Tibial nerve (tissue), 4 donors: ENCODE measurements at places on chromosomes 6 and 20. TPM values are rescaled to one million over a fixed set of nuclear protein-coding genes. Genes with fewer than 3 reads are reported as not detected.

The SLA2 gene
- total RNA-seq, result not detected

The MEP1A gene
- total RNA-seq, result not detected

- no peaks in the 10 kb centered on the region for H3K4me1 ChIP-seq
- DNase-seq, result no peak
- no peak overlapping the region for H3K4me3 ChIP-seq
- H3K36me3 ChIP-seq, result no peaks in the 10 kb centered on the region
- H3K27ac ChIP-seq, result no peak overlapping the region
- H3K27me3 ChIP-seq, result no peaks in the 10 kb centered on the region
Observed at GRCh38 chr20:47922269-47922668, 137.0 kb upstream of the SULF2 start.

DNA sequence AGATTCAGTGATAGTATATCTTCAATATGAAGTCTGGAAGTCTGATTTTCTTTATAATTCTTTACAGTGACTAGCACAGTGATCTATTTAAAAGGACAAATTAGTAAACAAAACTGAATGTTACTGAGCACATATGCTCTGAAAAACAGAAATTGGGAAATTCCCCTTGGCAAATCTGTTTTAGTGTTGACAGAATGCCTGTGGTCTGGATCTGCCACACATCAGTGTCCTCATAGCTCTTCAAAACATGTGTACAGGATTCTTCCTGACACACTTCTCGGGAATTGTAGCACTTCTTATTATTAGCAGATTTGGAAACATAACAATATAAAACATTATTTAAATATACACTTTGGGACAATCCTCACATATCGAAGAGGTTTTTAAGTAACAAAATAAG, 354.3 kb downstream of the COL12A1 start:
- no peaks in the 10 kb centered on the region for H3K27me3 ChIP-seq
- DNase-seq, result no peak
- H3K27ac ChIP-seq, result no peak overlapping the region
- no peaks in the 10 kb centered on the region for H3K36me3 ChIP-seq
- no peaks in the 10 kb centered on the region for H3K4me1 ChIP-seq

DNA sequence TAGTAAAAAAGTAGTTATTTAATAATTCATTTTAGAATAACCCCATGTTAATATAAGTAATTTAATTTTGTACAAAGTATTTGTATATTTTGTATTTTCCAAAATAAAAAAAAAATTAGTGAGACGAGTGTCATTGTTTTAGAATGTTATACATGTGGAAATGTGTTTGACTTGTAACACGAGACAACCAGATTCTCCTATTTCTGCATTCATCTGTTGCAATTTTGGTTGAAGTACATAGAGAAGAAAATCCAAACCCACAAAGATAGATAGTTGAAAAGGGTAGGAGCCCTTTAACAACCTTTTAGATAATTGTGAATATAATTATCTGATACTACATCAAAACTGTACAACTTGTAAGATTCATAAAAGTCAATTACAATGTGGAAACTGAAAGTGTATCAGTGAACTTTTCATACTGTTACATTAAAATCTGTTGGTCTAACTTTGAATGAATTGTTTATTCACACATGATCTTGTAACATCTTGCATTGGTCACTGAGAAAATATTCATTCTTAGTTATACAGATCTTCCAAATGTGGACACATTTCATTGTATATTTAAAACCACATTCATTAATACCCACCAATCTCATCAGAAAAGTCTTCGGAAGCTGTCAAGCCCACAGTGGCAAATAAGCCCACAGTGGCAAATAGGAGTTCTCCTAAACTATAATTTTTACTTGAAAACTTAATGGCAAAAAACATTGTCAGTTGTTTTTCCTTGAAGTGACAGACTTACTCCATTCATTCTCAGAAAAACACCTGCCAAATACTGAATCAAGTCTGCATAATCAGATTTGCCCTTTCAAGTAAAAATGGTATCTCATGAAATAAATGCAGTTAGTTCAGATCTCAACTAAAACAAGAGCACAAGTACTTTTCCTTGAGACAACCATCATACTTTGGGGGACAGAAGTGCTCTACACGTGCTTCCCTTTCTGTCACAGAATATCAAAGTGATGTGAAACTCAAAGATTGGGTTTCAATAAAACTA, 52.8 kb downstream of the FKBP5 start:
- H3K4me1 ChIP-seq, result peaks cover 5% of the 10 kb centered on the region
- H3K36me3 ChIP-seq, result peaks cover 39% of the 10 kb centered on the region
- DNase-seq, result no peak
- H3K27me3 ChIP-seq, result no peaks in the 10 kb centered on the region
- H3K4me3 ChIP-seq, result no peak overlapping the region

DNA sequence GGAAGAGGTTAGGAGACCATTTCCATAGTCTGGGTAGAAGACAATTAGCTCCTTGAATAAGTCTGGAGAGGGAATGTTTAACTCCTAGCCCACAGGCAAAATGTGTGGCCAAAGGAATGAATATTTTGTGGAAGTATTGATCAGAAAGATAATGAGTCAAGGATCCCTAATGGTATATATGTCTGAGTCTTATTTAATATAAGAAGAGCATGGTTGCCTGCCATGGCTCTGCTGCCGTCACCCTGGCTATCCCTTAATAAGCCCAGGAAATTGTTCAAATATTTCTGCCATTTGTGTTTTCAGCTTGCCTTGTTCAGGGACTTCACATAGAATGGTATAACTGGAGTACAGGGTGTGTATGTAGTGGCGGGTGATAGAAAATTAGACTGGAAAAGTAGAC, 18.1 kb upstream of the CALHM6 start:
- peaks cover 4% of the 10 kb centered on the region for H3K4me1 ChIP-seq
- H3K27ac ChIP-seq, result no peak overlapping the region
- H3K27me3 ChIP-seq, result no peaks in the 10 kb centered on the region
- no peaks in the 10 kb centered on the region for H3K36me3 ChIP-seq
